Aorta (tissue), 5 donors: ENCODE measurements at places on chromosomes 5 and 9.

DNA sequence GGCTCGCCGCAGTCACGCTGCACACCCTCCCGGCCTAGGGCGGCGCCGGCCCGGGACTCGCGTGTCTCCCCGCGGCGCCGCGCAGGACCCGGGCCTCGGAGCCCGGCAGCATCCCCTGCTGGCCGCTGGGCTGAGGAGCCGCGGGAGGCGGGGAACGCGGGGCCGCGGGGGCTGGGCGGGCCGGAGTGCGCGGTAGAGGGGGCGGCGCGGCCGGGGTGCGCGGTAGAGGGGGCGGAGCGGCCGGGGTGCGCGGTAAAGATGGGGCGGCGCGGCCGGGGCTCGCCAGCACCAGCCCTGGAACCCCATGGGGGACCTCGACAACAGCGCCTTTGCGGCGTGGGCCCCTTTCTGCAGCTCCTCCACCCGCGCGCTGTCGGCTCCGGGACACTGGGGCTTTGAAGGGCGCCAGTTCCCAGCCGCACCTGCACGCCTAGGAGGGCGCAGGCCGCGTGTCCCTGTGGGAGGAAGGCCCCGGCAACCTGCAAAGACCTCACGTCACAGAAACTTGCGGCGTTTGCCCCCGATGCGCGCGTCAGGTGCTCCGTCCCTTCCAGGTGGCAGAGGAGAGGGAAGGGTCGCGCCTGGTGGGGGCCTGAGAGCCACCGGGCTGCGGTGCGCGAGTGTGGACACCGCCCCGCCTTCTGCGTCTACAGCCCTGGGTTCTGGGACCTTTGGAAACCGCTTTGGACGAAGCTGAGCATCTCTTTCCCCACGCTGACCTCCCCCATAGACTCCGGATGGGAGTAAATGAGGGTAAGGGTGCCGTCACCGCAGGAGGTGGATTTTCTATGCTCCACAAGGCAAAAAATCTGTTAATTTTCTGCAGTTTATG is 49.6 kb downstream of the NSUN2 start:
- DNase-seq: peak; percentile 86

DNA sequence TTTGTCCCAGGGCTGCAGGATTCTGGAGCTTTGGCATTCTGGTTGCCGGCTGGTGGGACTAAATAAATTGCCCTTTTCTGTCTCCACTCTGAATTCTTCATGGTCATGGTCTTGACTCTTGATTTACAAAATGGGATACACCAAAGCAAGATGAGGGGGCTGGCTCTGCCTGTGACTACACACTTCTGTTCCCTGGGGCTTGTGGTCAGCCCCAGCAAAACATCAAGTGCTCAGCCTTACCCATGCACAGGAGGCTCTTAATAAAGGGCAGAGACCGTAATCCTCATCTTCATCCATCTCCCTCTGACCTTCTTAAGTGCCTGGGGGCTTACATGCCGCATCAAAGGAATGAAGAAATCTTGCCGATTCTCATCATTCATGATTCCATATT is 198.0 kb downstream of the GNA14 start:
- no peaks in the 10 kb centered on the region for H3K27me3 ChIP-seq
- H3K36me3 ChIP-seq: no peaks in the 10 kb centered on the region
- no peaks in the 10 kb centered on the region for H3K4me1 ChIP-seq
- no peak overlapping the region for H3K27ac ChIP-seq
- no peak for DNase-seq

GRCh38 chr5:172085738-172086137 is 79.3 kb upstream of the FBXW11 start:
- peak; percentile 62 for DNase-seq
- no peaks in the 10 kb centered on the region for H3K27me3 ChIP-seq
- no peaks in the 10 kb centered on the region for H3K4me1 ChIP-seq
- no peak overlapping the region for H3K27ac ChIP-seq
- H3K36me3 ChIP-seq: no peaks in the 10 kb centered on the region

- no peak overlapping the region for H3K27ac ChIP-seq
- H3K36me3 ChIP-seq: no peaks in the 10 kb centered on the region
- H3K4me3 ChIP-seq: no peak overlapping the region
- H3K4me1 ChIP-seq: no peaks in the 10 kb centered on the region
- DNase-seq: no peak
These were observed 5.3 kb downstream of the ABO start for GRCh38 chr9:133269537-133270362.

GRCh38 chr9:121345070-121345469 is 25.0 kb downstream of the STOM start:
- no peaks in the 10 kb centered on the region for H3K27me3 ChIP-seq
- no peak for DNase-seq
- H3K4me1 ChIP-seq: no peaks in the 10 kb centered on the region
- peaks cover 2% of the 10 kb centered on the region for H3K36me3 ChIP-seq
- H3K4me3 ChIP-seq: no peak overlapping the region

GRCh38 chr5:108655750-108656450 is 91.8 kb upstream of the FER start:
- no peaks in the 10 kb centered on the region for H3K4me1 ChIP-seq
- H3K36me3 ChIP-seq: no peaks in the 10 kb centered on the region
- no peak overlapping the region for H3K27ac ChIP-seq
- no peaks in the 10 kb centered on the region for H3K27me3 ChIP-seq
- H3K4me3 ChIP-seq: no peak overlapping the region

DNA sequence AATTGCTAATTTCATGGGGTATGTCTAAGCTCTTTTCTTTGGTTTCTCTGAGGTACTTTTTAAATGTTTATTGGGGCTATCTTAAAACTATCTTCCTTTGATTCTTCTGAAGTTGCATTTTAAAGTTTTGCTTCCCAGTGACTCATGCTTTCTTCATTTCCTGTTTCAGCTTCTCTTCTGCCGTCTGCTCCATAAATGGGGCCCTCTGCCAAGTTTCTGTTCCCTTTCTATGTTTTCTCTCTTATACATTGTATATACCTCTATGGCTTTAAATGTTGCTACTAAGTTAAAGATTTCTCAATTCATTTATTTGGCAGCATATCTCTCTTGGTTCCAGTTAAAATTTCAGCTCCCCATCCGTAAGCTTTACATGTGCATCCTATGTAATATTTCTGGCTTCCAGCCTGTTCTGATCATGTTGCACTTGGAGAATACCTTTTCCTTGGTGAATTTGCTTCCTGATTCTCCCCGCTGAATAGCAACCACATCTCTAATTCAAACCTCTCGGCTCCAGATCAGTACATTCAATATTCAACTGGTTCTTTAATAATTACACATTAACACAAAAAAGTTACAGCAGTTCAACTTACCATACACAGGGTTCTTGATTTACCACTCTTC is 125.3 kb downstream of the ST8SIA4 start:
- no peak overlapping the region for H3K4me3 ChIP-seq
- peaks cover 2% of the 10 kb centered on the region for H3K4me1 ChIP-seq
- no peak for DNase-seq
- no peak overlapping the region for H3K27ac ChIP-seq

DNA sequence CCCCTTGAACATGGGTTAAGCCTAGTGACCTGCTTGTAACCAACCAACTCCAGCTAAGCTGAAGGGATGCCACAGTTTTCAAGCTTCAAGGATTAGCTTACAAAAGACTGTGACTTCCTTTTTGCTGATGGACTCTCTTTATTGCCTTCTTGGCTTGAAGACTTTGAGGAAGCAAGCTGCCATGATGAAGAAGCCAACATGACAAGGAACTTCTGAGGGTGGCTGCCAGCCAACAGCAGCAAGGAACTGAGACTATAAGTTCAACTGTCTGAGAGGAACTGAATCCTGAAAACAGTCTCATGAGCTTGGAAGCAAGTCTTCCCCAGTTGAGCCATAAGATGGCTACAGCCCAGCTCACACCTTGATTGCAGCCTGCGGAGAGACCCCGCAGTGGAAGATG is 116.1 kb upstream of the TAF11L2 start:
- peaks cover 1% of the 10 kb centered on the region for H3K27me3 ChIP-seq
- no peaks in the 10 kb centered on the region for H3K4me1 ChIP-seq
- peak; percentile 82 for DNase-seq
- H3K4me3 ChIP-seq: no peak overlapping the region

DNA sequence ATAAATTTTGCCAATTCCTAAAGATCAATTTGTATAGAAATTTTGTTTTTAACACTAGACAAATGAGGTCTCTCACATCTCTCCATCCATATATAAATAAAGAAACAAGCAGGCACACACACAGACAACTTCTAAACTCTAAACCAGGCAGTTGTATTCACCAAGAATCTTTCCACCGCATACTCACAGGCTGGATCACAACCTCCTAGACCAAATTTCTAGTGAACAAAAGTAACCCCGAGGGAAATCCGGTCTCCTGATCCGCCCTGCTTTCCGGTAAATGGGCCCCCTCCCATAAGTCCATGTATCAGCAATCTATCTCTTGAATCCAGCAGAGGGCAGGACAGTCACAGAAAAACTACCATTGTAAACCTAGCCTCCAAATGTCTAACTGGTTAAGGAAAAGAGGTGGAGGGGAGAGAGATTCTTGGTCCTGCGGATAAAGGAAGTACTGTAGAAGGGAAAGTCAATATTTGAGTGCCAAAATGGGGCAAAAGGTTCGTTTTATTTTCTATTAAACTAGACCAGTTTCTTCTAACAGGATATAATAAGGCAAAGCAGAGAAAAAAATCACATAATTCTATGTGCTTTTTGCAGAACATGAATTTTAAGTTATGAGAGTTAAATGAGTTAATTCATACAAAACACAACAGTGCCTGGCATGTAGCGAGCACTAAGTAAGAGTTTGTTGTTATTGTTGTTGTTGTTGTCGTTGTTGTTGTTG is 4.8 kb upstream of the SMU1 start:
- H3K4me3 ChIP-seq: no peak overlapping the region
- DNase-seq: peak; percentile 68
- peaks cover 5% of the 10 kb centered on the region for H3K4me1 ChIP-seq

DNA sequence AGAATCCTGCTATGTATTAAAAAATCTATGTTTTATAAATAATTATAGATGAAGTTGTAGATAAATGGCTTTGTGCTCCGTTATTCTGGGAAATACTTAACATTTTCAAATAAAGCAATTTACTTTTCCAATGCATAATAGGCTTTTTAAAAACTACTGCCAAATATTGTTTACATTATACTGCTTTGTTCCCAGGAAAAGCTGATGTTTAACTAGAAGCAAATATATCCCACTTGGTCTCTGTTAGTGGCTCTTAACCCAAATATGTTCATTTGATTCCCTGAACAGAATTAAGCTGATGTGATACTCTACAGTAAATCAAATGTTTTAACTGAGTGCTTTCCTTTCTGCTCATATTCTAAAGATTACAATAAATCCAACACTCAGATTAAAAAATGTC is 326.3 kb downstream of the SLCO4C1 start:
- DNase-seq: no peak
- H3K36me3 ChIP-seq: no peaks in the 10 kb centered on the region
- no peaks in the 10 kb centered on the region for H3K4me1 ChIP-seq
- no peak overlapping the region for H3K27ac ChIP-seq

DNA sequence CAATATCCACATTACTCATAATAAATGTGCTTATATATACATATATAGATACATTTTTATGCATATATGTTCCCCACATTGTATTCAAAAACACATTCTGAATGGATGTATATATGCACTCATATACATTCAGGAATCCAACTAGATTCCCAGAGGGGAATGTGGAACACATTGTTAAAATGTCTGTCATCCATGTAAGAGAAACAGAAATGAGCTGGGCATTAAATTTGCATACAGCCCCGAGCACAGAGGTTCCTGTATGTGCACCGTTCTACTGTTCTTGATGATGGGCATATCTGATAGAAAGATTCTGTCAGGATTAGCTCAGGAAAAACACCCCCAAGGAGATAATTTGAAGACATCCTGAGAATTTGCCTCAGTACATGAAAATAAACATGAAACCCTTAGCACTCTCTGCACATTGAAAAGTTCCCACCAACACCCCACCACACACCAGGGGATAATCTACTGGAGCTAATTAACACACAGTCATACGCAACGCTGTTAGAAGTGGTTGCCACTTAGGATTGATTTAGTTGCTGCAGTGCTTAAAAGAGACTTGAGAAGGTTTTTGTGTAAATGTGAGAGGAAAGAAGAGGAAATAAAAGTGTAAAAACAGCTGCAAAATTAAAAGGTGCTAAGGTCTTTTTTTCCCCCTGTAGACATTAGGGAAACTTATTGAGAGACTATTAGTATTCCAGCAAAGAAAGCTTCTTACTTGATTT is 223.3 kb downstream of the SLF1 start:
- H3K27me3 ChIP-seq: no peaks in the 10 kb centered on the region
- H3K4me1 ChIP-seq: no peaks in the 10 kb centered on the region

DNA sequence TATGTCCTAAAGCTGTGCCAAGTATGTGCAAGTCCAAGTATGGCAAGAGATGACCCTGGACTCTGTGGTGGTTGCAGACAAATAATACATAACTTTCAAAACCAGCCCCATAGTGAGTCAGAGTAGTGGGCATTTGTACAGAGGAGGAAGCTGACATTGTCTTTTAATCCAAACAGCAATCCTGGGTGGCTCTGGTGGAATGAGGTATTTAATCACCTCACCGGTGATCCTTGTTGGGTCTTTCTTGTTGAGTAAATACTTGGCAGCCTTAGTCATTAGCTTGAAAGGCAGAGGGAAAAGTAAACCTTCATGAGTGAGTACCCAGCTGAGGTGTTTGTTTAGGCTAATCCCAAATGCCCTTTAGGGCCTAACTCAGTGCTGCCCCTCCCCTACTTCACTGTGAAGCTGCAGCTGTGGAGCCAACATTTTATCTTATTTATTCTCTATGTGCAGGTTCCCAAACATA is 148.7 kb upstream of the SLC12A2 start:
- no peak overlapping the region for H3K4me3 ChIP-seq
- no peak overlapping the region for H3K27ac ChIP-seq
- no peaks in the 10 kb centered on the region for H3K36me3 ChIP-seq
- no peak for DNase-seq

- no peak overlapping the region for H3K27ac ChIP-seq
- H3K4me3 ChIP-seq: no peak overlapping the region
- H3K27me3 ChIP-seq: no peaks in the 10 kb centered on the region
- peaks cover 3% of the 10 kb centered on the region for H3K4me1 ChIP-seq
These were observed 323.3 kb downstream of the GADD45G start for GRCh38 chr9:89928106-89928505.

DNA sequence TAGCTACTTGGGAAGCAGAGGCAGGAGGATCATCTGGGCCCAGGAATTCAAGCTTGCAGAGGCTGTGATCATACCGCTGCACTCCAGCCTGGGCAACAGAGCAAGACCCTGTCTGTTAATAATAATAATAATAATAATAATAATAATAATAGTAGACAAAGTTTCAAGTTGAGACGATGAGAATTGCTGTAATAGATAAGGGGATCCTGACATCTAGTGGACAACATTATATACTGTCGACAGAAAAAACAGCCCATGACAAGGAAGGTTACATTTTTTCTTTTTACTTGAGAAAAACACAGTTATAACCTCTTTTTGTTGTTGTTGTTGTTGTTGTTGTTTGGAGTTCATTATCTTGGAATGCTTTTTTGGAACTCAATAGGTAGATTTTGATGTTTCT is 35.3 kb downstream of the NDFIP1 start:
- H3K27me3 ChIP-seq: no peaks in the 10 kb centered on the region
- no peak overlapping the region for H3K4me3 ChIP-seq
- DNase-seq: no peak
- H3K27ac ChIP-seq: no peak overlapping the region
- peaks cover 3% of the 10 kb centered on the region for H3K36me3 ChIP-seq
- no peaks in the 10 kb centered on the region for H3K4me1 ChIP-seq
